ENCODE measurements at places on chromosomes 3 and 15. TPM values are rescaled to one million over a fixed set of nuclear protein-coding genes. Genes with fewer than 3 reads are reported as not detected.

DNA sequence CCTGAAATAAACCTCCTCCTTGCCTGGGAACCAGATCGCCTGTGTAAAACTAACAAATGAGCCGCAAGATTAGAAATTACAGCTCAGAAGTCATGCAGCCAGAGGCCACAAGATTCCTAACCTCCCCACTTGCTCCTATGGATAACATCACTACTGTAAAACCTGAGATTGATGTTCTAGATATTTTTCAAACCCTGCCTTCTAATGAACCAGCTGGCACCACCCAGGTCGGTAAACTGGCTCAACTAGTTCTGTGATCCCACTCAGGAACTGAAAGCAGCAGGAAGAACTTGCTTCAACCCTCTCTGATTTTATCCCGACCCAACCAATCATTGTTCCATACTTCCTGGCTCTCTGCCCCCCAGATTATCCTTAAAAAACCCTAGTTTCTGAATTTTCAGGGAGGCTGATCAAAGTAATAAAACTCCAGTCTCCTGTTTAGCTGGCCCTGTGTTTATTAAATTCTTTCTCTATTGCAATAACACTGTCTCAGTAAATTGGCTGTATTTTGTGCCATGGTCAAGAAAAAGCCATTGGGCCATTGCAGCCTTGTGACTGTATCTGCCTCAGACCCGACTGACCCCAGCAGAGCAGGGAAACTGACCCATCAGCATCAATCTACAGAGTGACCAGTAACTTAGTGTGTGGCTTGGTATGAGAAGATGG is 98.9 kb downstream of the RPLP1 start:
- H3K27me3 ChIP-seq, result peaks cover 16% of the 10 kb centered on the region
- no peak overlapping the region for H3K27ac ChIP-seq
- H3K36me3 ChIP-seq, result no peaks in the 10 kb centered on the region
- DNase-seq, result no peak
- H3K4me3 ChIP-seq, result no peak overlapping the region

DNA sequence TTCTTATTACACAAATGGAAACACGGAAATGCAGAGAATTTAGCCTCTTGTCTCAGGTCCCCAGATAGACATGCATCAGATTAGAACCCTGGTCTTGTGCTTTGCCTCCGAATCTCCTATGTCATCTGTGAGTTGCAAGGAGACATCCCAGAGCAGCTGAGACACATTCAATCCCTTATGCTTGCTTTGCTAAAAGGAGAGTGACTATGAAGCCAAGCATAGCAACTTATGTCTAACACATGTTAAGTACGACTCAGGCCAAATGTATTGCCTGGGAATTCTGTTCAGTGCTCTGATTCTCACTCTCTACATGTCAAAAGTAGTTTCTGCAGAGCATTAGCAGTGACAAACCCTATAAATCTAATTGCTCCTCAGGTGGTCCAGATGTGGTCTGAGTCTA is 30.6 kb upstream of the LRRC3B start:
- H3K4me1 ChIP-seq, result no peaks in the 10 kb centered on the region
- H3K4me3 ChIP-seq, result no peak overlapping the region
- no peaks in the 10 kb centered on the region for H3K36me3 ChIP-seq
- no peaks in the 10 kb centered on the region for H3K27me3 ChIP-seq
- no peak overlapping the region for H3K27ac ChIP-seq

- H3K4me3 ChIP-seq, result no peak overlapping the region
- no peak for DNase-seq
- no peaks in the 10 kb centered on the region for H3K27me3 ChIP-seq
- H3K4me1 ChIP-seq, result no peaks in the 10 kb centered on the region
Observed at GRCh38 chr3:55341502-55342031, 145.5 kb downstream of the WNT5A start.

Gene UROC1
- total RNA-seq, result not detected

Gene TNNC1
- total RNA-seq, result 8.8 TPM

DNA sequence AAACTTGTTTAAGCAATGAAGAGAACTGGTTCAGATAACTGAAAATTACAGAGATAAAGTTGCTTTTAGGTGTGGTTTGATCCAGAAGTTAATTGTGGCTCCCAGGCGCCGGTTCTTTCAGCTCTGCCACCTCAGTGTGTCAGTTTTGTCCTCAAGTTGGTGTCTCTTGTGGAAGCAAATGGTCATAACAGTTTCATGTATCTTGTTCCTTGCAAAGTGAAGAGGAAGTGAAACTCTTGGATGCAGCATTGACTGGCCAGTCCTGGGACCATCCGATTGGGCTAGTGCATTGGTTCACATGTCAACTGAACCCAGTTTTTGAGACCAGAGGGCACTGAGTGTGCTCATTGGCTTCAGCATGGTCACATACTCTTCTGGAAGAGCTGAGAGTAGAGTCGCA is 181.4 kb upstream of the GRM7 start:
- H3K4me1 ChIP-seq, result no peaks in the 10 kb centered on the region
- H3K4me3 ChIP-seq, result no peak overlapping the region
- H3K36me3 ChIP-seq, result no peaks in the 10 kb centered on the region
- H3K27me3 ChIP-seq, result no peaks in the 10 kb centered on the region

- H3K4me1 ChIP-seq, result no peaks in the 10 kb centered on the region
- no peaks in the 10 kb centered on the region for H3K27me3 ChIP-seq
- no peak overlapping the region for H3K4me3 ChIP-seq
- no peak overlapping the region for H3K27ac ChIP-seq
Observed at GRCh38 chr15:47968593-47968992, 152.2 kb upstream of the SLC24A5 start.

Gene GPR171
- total RNA-seq, result 23.2 TPM

GRCh38 chr3:128727059-128727458 is 1.1 kb downstream of the RAB7A start:
- H3K27ac ChIP-seq, result no peak overlapping the region
- no peak for DNase-seq
- H3K27me3 ChIP-seq, result no peaks in the 10 kb centered on the region
- H3K36me3 ChIP-seq, result no peaks in the 10 kb centered on the region

- no peaks in the 10 kb centered on the region for H3K27me3 ChIP-seq
- no peak overlapping the region for H3K27ac ChIP-seq
- H3K36me3 ChIP-seq, result no peaks in the 10 kb centered on the region
Observed at GRCh38 chr15:91552555-91552954, 301.0 kb upstream of the SLCO3A1 start.

DNA sequence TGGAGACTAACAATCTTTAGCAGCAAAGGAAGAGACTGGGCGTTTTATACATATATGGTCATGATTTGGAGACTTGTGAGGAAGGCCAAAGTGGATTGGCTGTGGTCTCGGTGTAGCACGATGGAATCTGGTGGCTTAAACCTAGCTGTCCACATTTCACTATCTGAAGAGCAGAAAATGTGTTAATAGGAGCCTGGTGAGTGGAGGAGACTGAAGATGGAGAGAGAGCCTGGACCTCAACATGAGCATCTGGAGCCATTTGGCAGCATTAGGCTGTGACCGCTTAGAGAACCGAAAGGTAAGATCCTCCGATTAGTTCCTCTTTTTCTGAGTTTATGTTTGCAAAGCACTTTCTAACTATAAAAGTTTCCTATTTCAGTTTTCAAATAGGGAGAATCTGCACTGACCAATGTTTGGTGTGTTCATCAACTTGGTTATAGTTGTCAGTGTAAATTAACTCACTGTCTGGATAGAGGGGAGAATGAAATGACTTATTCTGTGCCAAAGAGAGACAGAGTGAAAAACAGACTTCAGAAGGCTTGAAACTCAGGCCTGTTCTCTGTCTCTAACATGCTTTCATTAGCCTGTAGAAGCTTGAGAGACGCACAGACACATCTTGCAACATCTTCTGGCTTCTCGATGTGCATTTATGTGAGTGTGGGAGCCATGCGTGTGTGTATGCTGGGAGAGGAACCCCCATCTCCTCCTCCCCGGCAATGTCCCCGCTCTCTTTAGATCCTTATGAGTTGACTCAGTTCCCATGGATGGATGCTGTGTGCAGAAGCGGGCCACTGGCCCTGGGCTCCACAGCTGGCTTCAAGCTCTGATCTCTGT is 244.7 kb upstream of the TBL1XR1 start:
- H3K4me1 ChIP-seq, result no peaks in the 10 kb centered on the region
- DNase-seq, result no peak
- no peak overlapping the region for H3K27ac ChIP-seq
- no peak overlapping the region for H3K4me3 ChIP-seq
- no peaks in the 10 kb centered on the region for H3K27me3 ChIP-seq

Gene CYP11A1
- not detected for total RNA-seq

- no peak overlapping the region for H3K4me3 ChIP-seq
- H3K27me3 ChIP-seq, result no peaks in the 10 kb centered on the region
- H3K27ac ChIP-seq, result no peak overlapping the region
- DNase-seq, result no peak
- H3K36me3 ChIP-seq, result no peaks in the 10 kb centered on the region
Observed at GRCh38 chr15:75007216-75007615, 11.9 kb downstream of the SCAMP5 start.
